ENCODE measurements at places on chromosomes 2 and 18.

DNA sequence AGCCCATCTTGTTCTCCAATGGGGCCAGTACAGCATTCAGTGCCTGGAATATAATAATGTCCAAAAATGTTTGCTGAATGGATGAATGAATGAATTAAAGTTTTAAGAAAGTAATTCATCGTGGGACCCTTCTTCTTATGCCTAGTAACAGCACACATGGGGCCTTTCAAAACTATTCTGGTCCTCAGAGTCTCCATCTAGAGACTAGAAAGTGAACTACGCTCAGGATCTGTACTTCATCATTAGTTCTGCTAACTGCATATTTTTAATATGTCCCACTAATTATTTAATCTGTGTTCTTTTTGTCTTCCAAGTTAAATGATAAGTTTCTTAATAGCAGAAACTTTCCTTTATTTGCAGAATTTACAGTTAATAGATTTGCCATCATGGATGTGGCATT, 172.5 kb downstream of the SMAD2 start:
- no peak for DNase-seq
- no peak overlapping the region for H3K27ac ChIP-seq
- H3K4me1 ChIP-seq = peaks cover 2% of the 10 kb centered on the region
- H3K36me3 ChIP-seq = peaks cover 4% of the 10 kb centered on the region

GRCh38 chr18:2573408-2573807, 2.1 kb downstream of the NDC80 start:
- H3K27me3 ChIP-seq = no peaks in the 10 kb centered on the region
- peaks cover 38% of the 10 kb centered on the region for H3K4me1 ChIP-seq
- peak overlapping the region; percentile 5 for H3K4me3 ChIP-seq
- no peak for DNase-seq

DNA sequence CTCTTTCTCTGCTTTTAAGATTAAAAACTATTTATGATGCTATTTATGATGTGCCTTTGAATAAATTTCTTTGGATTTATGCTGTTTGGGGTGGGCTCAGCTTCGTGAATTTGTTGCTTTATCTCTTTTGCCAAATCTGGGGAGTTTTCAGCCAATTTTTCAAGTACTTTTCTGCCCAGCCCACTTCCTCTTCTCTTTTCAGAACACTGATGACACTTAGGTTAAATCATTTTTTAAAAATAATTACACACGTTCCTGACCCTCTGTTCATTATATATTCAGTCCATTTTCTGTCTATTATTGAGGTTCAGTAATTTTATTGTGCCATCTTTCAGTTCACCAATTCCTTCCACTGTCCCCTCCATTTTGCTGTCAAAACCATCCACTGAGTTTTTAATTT, 14.8 kb upstream of the BCL2L11 start:
- H3K27me3 ChIP-seq = peaks cover 28% of the 10 kb centered on the region
- H3K4me1 ChIP-seq = peaks cover under 1% of the 10 kb centered on the region
- no peak overlapping the region for H3K27ac ChIP-seq
- no peak for DNase-seq
- H3K4me3 ChIP-seq = no peak overlapping the region
- peaks cover 5% of the 10 kb centered on the region for H3K36me3 ChIP-seq

- no peak overlapping the region for H3K4me3 ChIP-seq
- no peaks in the 10 kb centered on the region for H3K4me1 ChIP-seq
- H3K27ac ChIP-seq = no peak overlapping the region
- no peaks in the 10 kb centered on the region for H3K36me3 ChIP-seq
- no peaks in the 10 kb centered on the region for H3K27me3 ChIP-seq
These were observed 497.4 kb downstream of the CMPK2 start for GRCh38 chr2:6368281-6368680.

- H3K27me3 ChIP-seq = no peaks in the 10 kb centered on the region
- no peak for DNase-seq
- H3K4me1 ChIP-seq = no peaks in the 10 kb centered on the region
These were observed 936.2 kb downstream of the DSC3 start for GRCh38 chr18:30106356-30106755.

DNA sequence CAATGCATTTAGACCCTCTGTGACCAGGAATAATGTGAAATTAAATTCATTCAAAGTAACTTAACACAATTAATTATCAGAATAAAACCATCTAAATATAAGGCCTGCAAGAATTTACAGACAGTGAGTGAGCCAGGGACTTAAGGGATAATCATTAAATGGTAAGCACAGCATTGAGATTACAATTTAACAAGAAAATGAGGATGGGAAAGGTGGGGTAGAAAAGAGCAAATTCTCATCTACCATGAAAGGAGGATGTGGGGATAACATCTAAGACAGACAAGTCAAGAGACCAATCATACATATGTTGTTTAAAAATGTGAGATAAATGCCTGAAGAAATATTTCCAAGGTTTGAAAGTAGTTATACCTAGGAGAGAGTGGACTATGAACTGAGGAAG, 259.3 kb upstream of the NT5C1B start:
- no peak overlapping the region for H3K4me3 ChIP-seq
- no peak overlapping the region for H3K27ac ChIP-seq
- H3K4me1 ChIP-seq = no peaks in the 10 kb centered on the region
- no peaks in the 10 kb centered on the region for H3K36me3 ChIP-seq

DNA sequence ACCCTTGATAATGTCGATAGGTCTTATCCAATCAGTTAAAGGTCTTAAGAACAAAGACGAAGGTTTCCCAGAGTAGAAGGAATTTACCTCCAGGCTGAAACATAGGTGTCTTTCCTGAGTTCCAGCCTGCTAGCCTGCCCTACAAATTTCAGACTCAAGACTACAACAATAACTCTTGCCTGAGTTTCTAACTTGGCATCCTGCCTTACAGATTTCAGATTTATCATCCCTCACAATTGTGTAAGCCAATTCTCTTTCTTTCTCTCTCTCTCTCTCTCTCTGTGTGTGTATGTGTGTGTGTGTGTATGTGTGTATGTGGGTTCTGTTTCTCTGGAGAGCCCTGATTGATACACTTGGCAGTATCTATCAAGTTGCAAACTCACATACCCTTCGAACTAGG, 37.2 kb upstream of the B4GALT6 start:
- H3K36me3 ChIP-seq = no peaks in the 10 kb centered on the region
- no peak overlapping the region for H3K27ac ChIP-seq
- H3K27me3 ChIP-seq = peaks cover 44% of the 10 kb centered on the region
- H3K4me1 ChIP-seq = no peaks in the 10 kb centered on the region
- no peak overlapping the region for H3K4me3 ChIP-seq

GRCh38 chr2:241039416-241039815, 41.0 kb downstream of the SNED1 start:
- H3K4me1 ChIP-seq = peaks cover 22% of the 10 kb centered on the region
- H3K27me3 ChIP-seq = no peaks in the 10 kb centered on the region
- no peak overlapping the region for H3K27ac ChIP-seq
- peak overlapping the region; percentile 72 for H3K4me3 ChIP-seq
- H3K36me3 ChIP-seq = peaks cover 2% of the 10 kb centered on the region

- H3K27ac ChIP-seq = no peak overlapping the region
- DNase-seq = no peak
- H3K4me1 ChIP-seq = peaks cover 8% of the 10 kb centered on the region
- H3K4me3 ChIP-seq = no peak overlapping the region
These were observed 95.0 kb downstream of the DGKD start for GRCh38 chr2:233449081-233449901.

DNA sequence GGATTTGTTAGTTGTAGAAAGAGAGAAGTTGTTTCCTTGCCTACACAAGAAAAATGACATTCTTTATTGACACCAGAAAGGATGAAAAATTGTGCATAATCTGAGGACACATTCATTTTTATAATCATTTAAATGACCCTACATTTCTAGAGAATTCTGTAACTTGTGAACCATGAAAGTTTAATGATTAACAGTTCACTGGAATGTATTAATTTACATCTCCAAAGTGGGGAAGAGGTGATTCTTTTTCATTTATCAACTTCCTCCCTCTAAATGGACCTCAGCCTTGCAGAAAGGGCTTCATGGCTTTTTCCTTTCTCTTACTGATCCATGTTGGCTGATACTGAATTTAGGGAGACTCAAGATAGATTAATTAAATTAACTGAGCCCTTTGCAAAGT, 565.2 kb upstream of the LINC00305 start:
- no peaks in the 10 kb centered on the region for H3K4me1 ChIP-seq
- no peak overlapping the region for H3K27ac ChIP-seq
- DNase-seq = no peak

GRCh38 chr2:196182439-196183171, 11.2 kb upstream of the STK17B start:
- peaks cover under 1% of the 10 kb centered on the region for H3K36me3 ChIP-seq
- H3K27me3 ChIP-seq = no peaks in the 10 kb centered on the region
- H3K4me3 ChIP-seq = peak overlapping the region; percentile 77
- H3K4me1 ChIP-seq = peaks cover 65% of the 10 kb centered on the region

- no peak for DNase-seq
- no peak overlapping the region for H3K27ac ChIP-seq
- H3K4me3 ChIP-seq = no peak overlapping the region
These were observed 480.8 kb downstream of the TMX3 start for GRCh38 chr18:68234131-68234530.

- H3K27me3 ChIP-seq = no peaks in the 10 kb centered on the region
- H3K4me1 ChIP-seq = no peaks in the 10 kb centered on the region
- DNase-seq = no peak
- no peak overlapping the region for H3K4me3 ChIP-seq
- H3K36me3 ChIP-seq = no peaks in the 10 kb centered on the region
These were observed 335.4 kb upstream of the CDH2 start for GRCh38 chr18:28512357-28512756.

- H3K27me3 ChIP-seq = no peaks in the 10 kb centered on the region
- no peak for DNase-seq
- no peaks in the 10 kb centered on the region for H3K36me3 ChIP-seq
- no peak overlapping the region for H3K4me3 ChIP-seq
- peaks cover 12% of the 10 kb centered on the region for H3K4me1 ChIP-seq
These were observed 93.3 kb upstream of the PPP1CB start for GRCh38 chr2:28658369-28658768.

DNA sequence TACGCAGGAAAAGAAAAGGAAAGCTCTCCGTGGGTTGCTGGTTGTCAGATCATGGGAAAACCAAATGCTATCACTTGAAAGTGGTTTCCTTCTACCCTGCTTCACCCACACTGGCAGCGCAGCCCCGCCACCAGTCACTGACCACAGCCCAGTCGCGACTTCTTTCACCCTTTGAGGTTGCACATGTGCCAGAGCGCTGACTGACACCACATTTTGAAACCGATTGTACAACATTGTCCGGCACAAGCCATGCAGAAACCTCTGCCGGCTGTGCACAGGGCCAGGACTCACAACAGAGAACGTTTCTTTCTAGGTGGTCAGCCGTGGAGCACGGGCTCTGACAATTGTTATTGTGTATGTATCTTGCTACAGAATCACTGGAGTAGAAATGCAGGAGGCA, 827.2 kb upstream of the POU3F3 start:
- no peaks in the 10 kb centered on the region for H3K4me1 ChIP-seq
- H3K27ac ChIP-seq = no peak overlapping the region

DNA sequence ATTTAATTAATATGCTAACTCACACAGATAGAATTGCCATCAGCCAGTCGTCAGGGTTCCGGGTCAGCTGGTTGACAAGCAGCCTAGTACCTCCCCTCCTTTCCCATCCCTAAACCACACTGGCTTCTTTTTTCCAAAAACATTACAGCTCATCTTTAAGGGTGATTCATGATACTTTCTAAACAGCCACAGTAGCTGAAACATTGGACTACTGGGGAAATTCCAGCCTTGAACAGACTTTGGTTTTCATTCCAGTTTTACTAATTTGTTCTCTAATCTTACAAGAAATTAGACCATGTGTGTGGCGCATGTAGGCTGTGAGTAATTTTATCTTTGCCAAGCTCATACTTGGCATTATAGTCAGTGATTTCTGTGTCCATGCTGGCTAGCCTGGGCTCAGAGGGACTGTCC, 110.8 kb downstream of the FMNL2 start:
- no peak for DNase-seq
- H3K36me3 ChIP-seq = no peaks in the 10 kb centered on the region
- H3K4me3 ChIP-seq = no peak overlapping the region
- H3K27ac ChIP-seq = no peak overlapping the region

GRCh38 chr2:236172255-236173035, 4.3 kb upstream of the GBX2 start:
- DNase-seq = no peak
- H3K4me3 ChIP-seq = peak overlapping the region; percentile 36
- H3K27ac ChIP-seq = no peak overlapping the region
- H3K27me3 ChIP-seq = peaks cover 71% of the 10 kb centered on the region
- no peaks in the 10 kb centered on the region for H3K36me3 ChIP-seq

DNA sequence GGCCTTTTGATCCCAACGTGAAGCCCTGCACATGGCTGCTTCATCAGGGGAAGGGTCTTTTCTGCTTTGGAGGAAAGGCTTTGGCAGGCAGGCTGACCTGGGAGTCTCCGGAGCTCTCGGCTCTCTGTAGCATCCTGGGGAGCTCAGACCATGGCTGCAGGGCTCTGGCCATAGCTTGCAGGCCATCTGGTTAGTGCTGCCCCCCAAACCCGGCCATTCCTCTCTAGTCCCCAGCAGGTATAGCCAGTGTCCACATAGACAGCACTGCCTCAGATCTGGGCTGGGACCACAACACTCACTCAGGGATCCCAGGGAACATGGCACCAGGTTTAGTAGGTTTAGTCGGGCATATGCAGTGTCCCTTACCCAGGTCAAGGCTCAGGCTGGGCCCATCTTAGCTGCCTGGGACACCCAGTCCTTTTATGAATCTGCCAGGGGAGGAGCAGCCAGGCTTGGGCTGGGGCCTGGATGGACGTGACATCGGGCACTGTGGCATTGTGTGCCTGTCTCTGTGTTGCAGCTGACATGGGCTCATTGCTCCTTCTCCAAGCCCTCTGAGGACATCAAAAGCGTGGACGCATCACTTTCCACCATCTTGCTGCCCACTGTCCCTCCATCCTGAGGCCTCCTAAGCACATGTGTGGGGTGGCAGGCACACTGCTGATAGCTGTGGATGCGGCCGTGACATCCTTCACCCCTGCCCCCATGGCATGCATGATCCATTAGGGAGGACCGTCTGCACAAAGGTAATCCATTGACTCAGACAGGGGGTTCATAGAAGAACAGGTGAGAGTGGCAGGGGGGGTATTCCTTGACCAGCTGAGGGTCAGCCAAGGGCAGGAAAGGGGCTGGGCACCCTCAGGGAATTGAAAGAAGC, 19.2 kb upstream of the GPR35 start:
- H3K27ac ChIP-seq = no peak overlapping the region
- DNase-seq = no peak
- H3K4me3 ChIP-seq = no peak overlapping the region
- H3K27me3 ChIP-seq = no peaks in the 10 kb centered on the region
- H3K36me3 ChIP-seq = peaks cover under 1% of the 10 kb centered on the region
- H3K4me1 ChIP-seq = peaks cover 5% of the 10 kb centered on the region

GRCh38 chr2:128986867-128987268, 668.2 kb upstream of the HS6ST1 start:
- H3K4me1 ChIP-seq = no peaks in the 10 kb centered on the region
- H3K27me3 ChIP-seq = peaks cover 14% of the 10 kb centered on the region
- no peak overlapping the region for H3K27ac ChIP-seq

DNA sequence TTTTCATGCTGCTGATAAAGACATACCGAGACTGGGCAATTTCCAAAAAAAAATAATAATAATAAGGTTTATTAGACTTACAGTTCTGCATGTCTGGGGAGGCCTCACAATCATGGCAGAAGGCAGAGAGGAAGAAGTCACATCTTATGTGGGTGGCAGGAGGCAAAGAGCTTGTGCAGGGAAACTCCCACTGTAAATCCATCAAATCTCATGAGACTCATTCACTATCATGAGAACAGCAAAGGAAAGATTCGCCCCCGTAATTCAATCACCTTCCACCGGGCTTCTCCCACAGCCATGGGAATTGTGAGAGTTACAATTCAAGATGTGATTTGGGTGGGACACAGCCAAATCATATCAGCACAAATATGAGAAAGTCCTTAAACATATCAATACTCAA, 1314.8 kb downstream of the DPP10 start:
- H3K27me3 ChIP-seq = no peaks in the 10 kb centered on the region
- DNase-seq = no peak
- no peak overlapping the region for H3K4me3 ChIP-seq
- no peaks in the 10 kb centered on the region for H3K36me3 ChIP-seq

Measured in T-helper 17 cell (primary cell).